ENCODE measurements at places on chromosomes 12 and 14. TPM values are rescaled to one million over a fixed set of nuclear protein-coding genes. Genes with fewer than 3 reads are reported as not detected.

AKAP6 gene
- total RNA-seq, result 42.6 TPM

MYH6 gene
- total RNA-seq, result not detected

TIGAR gene
- 39.4 TPM for total RNA-seq

SRRM4 gene
- 0.04 TPM for total RNA-seq

DNA sequence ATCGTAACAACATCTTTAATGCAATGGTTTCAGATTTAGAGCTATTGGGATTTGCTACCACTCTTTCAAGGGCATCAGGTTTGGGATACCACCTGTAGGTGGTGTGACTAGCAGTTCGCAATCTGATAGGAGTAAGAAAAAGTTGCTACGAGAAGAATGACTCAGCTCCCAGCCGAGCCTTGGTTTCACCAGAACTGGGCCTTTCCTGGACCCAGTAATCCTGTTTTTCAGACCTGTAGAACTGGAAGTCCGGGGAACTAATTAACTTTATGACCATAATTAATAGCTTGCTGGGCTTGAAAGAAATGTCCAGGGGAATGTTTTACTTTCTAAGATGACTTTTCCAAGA lies 770 bp downstream of the ABHD4 start:
- ATAC-seq, result peak; percentile 40

- ATAC-seq, result peak; percentile 74
Observed at GRCh38 chr12:121773011-121773777, 20.3 kb downstream of the RHOF start.

DNA sequence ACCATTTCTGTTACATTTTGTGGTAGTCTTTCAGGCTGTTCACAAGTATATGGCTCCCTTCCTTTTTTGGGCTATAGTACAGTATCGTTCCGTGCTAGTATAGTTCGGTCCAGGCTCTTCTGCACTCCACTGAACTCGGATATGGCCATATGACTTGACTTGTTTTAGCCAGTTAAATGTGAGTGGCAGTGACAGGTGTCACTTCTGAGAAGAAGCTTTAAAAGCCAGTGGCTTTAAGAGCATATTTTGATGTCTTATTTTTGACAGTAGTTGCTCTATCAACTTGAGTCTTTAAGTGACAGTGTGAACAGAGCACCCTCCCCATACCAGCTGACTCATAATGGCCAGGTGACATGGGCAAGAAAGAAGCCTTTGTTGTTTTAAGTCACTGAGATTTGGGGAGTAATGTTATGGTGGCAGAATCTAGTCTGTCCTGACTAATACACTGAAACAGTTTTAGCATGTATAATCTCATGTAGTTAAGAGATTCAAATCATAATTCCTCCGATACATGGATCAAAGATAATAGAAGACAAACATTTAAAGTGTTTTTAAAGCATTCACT lies 64.6 kb downstream of the ANO4 start:
- no peak for ATAC-seq

DNA sequence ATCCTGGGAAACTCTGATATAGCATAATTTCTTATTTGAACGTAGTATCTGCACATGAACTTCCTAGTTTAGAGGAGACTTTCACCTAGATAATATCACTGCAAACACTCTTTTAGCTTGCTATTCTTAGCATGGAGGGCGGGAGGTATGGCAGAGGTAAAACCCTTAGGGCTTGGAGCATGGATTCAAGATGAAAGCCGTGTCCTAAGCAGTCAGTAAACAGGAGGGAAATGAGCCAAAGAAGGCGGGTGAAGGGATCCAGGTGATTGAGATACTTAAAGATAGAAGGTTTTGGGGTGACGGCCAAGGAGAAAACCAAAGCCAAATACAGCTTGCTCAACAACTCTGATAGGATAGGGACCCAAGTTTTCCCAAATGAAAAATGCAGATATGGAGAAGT lies 107.1 kb upstream of the BCAT1 start:
- ATAC-seq, result no peak

- no peak for ATAC-seq
Observed at GRCh38 chr12:79402606-79403005, 288.2 kb downstream of the PAWR start.

- ATAC-seq, result peak; percentile 58
Observed at GRCh38 chr14:56659964-56660551, 80.5 kb downstream of the TMEM260 start.
